Fibroblast of skin of right quadriceps (primary cell): ENCODE measurements at places on chromosomes 4 and X.

- DNase-seq = peak; percentile 9
Measured at GRCh38 chrX:54482839-54483593, 13.0 kb downstream of the FGD1 start.

- no peak for DNase-seq
Measured at GRCh38 chrX:44203791-44204190, 139.7 kb downstream of the EFHC2 start.

- DNase-seq = no peak
Measured at GRCh38 chrX:43835559-43835958, 46.7 kb downstream of the MAOB start.

DNA sequence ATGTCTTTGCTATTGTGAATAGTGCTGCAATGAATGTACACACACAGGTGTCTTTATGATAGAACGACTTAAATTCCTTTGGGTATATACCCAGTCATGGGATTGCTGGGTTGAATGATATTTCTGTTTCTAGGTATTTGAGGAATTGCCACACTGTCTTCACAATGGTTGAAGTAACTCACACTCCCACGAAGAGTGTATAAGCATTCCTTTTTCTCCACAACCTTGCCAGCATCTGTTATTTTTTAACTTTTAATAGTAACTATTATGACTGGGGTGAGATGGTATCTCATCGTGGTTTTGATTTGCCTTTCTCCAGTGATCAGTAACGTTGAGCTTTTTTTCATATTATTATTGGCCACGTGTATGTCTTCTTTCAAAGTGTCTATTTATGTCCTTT, 17.6 kb upstream of the DCUN1D4 start:
- DNase-seq = no peak

GRCh38 chrX:53115550-53115874, 21.6 kb downstream of the KANTR start:
- DNase-seq = no peak

- DNase-seq = no peak
Measured at GRCh38 chrX:13266641-13267345, 53.1 kb downstream of the ATXN3L start.
